ENCODE measurements at places on chromosomes 2 and 18. TPM values are rescaled to one million over a fixed set of nuclear protein-coding genes. Genes with fewer than 3 reads are reported as not detected.
A peak's percentile ranks its signal among the peaks of the same experiment; 100 is the strongest.

The MARCHF4 gene
- total RNA-seq = not detected

The LAMA1 gene
- not detected for total RNA-seq

The RALB gene
- 65.0 TPM for total RNA-seq

The GREB1 gene
- 0.23 TPM for total RNA-seq

The DSG1 gene
- total RNA-seq = not detected

The BBS5 gene
- 3.2 TPM for total RNA-seq

The STPG4 gene
- total RNA-seq = not detected

The TPO gene
- total RNA-seq = not detected

The KRTCAP3 gene
- total RNA-seq = 7.5 TPM

The PRSS56 gene
- not detected for total RNA-seq

The RAB6D gene
- total RNA-seq = 0.07 TPM

The PDE11A gene
- not detected for total RNA-seq

The PSMA8 gene
- 1.2 TPM for total RNA-seq

The CFAP65 gene
- not detected for total RNA-seq

- H3K36me3 ChIP-seq = no peaks in the 10 kb centered on the region
- no peak for DNase-seq
- peaks cover 19% of the 10 kb centered on the region for H3K27me3 ChIP-seq
- no peak overlapping the region for H3K4me3 ChIP-seq
- H3K27ac ChIP-seq = no peak overlapping the region
Measured at GRCh38 chr2:33503002-33503401, 26.6 kb downstream of the RASGRP3 start.

- H3K4me1 ChIP-seq = peaks cover 28% of the 10 kb centered on the region
- no peaks in the 10 kb centered on the region for H3K36me3 ChIP-seq
- H3K27me3 ChIP-seq = peaks cover 3% of the 10 kb centered on the region
- no peak overlapping the region for H3K27ac ChIP-seq
- no peak for DNase-seq
- no peak overlapping the region for H3K4me3 ChIP-seq
Measured at GRCh38 chr2:16750175-16750924, 84.7 kb upstream of the CYRIA start.

DNA sequence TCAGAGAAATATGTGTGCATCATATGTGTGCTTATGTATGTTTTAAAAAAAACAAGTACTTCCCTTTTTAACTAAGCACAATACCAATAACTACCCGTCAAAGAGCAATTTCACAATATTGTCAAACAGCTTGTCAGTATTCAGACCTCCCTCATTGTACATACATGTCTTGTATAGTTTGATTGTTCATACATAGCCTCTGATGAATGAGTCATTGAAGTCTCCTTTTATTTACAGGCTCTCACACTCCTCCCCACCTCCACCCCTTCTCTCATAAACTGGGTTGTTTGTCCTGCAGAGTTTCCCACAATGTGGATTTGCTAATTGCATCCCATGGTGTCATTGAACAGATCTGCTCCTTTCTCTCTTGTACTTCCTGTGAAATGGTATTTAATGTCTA is 132.8 kb upstream of the L3MBTL4 start:
- no peak for DNase-seq
- no peaks in the 10 kb centered on the region for H3K27me3 ChIP-seq
- no peaks in the 10 kb centered on the region for H3K4me1 ChIP-seq
- H3K27ac ChIP-seq = no peak overlapping the region
- no peak overlapping the region for H3K4me3 ChIP-seq
- no peaks in the 10 kb centered on the region for H3K36me3 ChIP-seq

DNA sequence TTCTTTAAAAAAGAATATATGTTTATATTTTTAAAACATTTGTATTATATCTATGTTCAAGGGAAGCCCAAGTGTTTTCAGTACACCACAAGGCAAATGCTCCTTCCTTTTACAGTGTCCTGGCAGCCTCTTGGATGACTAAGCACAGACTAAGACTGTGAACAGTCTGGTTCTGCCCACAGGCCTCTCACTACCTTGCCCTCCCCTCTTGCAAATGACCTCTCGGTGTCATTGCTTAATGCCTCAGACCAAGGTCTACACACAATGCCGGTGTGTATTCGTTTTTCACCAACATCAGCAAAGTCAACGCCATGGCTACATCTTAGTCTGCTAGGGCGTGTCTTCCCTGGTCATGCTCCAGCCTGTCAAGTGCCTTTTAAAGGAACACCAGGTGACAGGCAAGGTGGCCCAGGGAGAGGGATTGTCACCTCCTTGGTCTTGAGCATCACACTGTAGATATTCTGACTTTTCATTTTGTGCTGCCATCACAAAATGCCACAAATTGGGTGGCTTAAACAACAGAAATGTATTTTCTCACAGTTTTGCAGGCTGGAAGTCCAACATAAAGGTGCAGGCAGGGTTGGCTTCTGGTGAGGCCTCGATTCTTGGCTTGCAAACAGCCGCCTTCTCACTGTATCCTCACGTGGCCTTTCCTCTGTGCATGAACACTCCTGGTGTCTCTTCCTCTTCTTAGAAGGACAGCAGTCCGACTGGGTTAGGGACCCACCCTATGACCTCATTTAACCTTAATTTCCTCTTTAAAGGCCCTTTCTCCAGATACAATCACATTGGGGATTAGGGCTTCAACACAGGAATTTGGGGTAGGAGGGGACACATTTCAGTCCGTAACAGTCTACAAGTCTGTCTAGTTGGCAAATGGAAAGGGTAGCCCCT is 266.5 kb downstream of the KLHL29 start:
- no peaks in the 10 kb centered on the region for H3K4me1 ChIP-seq
- no peak overlapping the region for H3K27ac ChIP-seq
- no peak overlapping the region for H3K4me3 ChIP-seq
- H3K27me3 ChIP-seq = no peaks in the 10 kb centered on the region

GRCh38 chr18:70554854-70555445 is 266.1 kb downstream of the SOCS6 start:
- no peaks in the 10 kb centered on the region for H3K27me3 ChIP-seq
- DNase-seq = no peak
- H3K36me3 ChIP-seq = no peaks in the 10 kb centered on the region
- H3K4me1 ChIP-seq = no peaks in the 10 kb centered on the region

- no peak overlapping the region for H3K4me3 ChIP-seq
- H3K27me3 ChIP-seq = peaks cover 28% of the 10 kb centered on the region
- no peak for DNase-seq
Measured at GRCh38 chr2:128477026-128477820, 158.6 kb upstream of the HS6ST1 start.

DNA sequence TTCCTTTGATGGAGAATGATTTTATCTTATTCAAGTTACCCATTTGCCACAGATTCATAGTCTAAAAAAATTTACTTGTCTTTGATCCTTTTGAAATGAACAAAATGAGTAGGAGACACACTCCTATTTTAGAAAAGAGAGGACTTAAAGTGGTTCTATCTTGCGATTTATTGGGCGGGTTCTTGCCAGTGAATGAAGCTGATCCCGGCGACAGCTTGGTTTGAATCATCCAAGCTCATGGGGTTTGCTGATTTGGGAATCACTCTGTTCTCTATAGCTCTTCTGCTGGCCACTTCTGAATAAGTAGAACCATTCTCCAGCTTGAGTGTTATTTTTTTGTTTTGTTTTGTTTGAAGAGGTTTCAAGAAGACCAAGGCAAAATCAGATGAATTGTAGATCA is 25.5 kb upstream of the PPP1CB start:
- no peak overlapping the region for H3K27ac ChIP-seq
- H3K27me3 ChIP-seq = no peaks in the 10 kb centered on the region
- no peak for DNase-seq
- H3K36me3 ChIP-seq = no peaks in the 10 kb centered on the region
- H3K4me3 ChIP-seq = no peak overlapping the region

DNA sequence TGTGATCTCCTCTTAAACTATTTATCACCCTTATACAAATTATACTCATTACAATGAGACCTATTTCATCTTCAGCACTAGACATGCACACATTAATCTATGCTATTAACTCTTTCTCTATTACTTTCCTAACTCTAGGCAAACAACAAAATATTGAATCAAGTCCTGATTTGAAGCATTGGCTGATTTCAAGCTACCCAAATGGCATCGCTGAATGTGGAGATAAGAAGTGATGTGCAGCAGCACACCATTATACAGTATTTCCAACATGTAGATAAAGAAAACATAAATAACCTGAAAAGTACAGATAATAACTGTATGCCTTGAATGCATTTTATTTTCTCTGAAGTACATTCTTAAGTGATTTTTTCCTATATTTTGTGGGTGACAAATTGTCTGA is 268.6 kb upstream of the GULP1 start:
- no peak for DNase-seq
- no peak overlapping the region for H3K4me3 ChIP-seq
- no peaks in the 10 kb centered on the region for H3K36me3 ChIP-seq

- no peak overlapping the region for H3K4me3 ChIP-seq
- DNase-seq = no peak
- no peak overlapping the region for H3K27ac ChIP-seq
- no peaks in the 10 kb centered on the region for H3K27me3 ChIP-seq
Measured at GRCh38 chr2:115549611-115550130, 1107.2 kb downstream of the DPP10 start.

DNA sequence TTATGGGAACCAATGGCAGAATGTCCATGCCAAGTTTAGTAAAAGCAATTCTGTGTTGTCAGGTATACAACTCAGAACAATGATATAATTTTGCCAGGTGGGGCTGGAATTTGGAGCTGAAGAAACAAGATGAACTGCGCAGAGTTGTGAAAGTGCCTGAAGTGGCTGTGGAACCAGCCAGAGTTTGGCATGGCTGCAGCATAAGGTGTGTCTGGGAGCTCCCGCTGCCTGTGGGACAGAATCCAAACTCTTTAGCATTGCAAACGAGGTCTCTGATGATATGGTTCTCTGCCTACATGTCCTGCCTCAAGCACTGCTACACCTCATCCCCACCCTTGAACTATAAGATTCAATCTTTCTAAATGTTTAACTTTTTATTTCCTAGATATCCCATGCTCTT is 909.7 kb downstream of the EPHA4 start:
- no peaks in the 10 kb centered on the region for H3K36me3 ChIP-seq
- H3K4me3 ChIP-seq = no peak overlapping the region
- no peak for DNase-seq

- peaks cover 1% of the 10 kb centered on the region for H3K4me1 ChIP-seq
- H3K27ac ChIP-seq = no peak overlapping the region
- H3K4me3 ChIP-seq = no peak overlapping the region
- no peak for DNase-seq
Measured at GRCh38 chr2:85179541-85179940, 46.3 kb downstream of the TCF7L1 start.

- H3K27ac ChIP-seq = no peak overlapping the region
- no peak for DNase-seq
- no peaks in the 10 kb centered on the region for H3K4me1 ChIP-seq
- H3K27me3 ChIP-seq = no peaks in the 10 kb centered on the region
- no peak overlapping the region for H3K4me3 ChIP-seq
Measured at GRCh38 chr2:21277068-21278056, 153.6 kb downstream of the TDRD15 start.

GRCh38 chr2:31227711-31228125 is 6.2 kb upstream of the EHD3 start:
- DNase-seq = no peak
- H3K36me3 ChIP-seq = no peaks in the 10 kb centered on the region
- no peak overlapping the region for H3K27ac ChIP-seq

GRCh38 chr2:23131066-23131575 is 253.9 kb upstream of the KLHL29 start:
- H3K27ac ChIP-seq = no peak overlapping the region
- no peaks in the 10 kb centered on the region for H3K36me3 ChIP-seq
- DNase-seq = no peak
- no peaks in the 10 kb centered on the region for H3K27me3 ChIP-seq
- H3K4me1 ChIP-seq = no peaks in the 10 kb centered on the region
- no peak overlapping the region for H3K4me3 ChIP-seq

DNA sequence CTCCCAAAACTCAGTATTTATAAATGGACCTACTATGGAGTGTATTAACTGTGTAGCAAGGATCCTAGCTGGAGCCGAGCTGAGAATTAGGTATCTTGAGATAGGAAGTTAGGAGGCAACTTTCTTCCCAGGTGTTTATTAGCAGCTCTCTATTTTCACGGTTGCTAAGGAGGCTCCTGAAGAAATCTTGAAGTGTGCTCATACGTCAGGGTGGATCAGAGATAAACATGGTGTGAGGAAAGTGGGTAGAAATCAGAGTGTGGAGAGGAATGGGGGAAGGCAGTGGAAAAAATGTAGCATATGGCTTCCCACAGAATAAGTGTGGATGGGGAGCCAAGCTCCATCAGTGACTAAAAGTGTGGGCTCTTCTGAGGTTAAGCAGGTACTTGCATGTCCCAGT is 104.3 kb downstream of the ABCA12 start:
- H3K36me3 ChIP-seq = no peaks in the 10 kb centered on the region
- no peak overlapping the region for H3K4me3 ChIP-seq

GRCh38 chr2:68908392-68908970 is 37.3 kb upstream of the BMP10 start:
- H3K36me3 ChIP-seq = peaks cover 10% of the 10 kb centered on the region
- H3K27ac ChIP-seq = peak overlapping the region; percentile 79
- peak overlapping the region; percentile 1 for H3K4me3 ChIP-seq
- H3K4me1 ChIP-seq = peaks cover 32% of the 10 kb centered on the region
- peaks cover 3% of the 10 kb centered on the region for H3K27me3 ChIP-seq

GRCh38 chr2:72920318-72921087 is 3.2 kb downstream of the EMX1 start:
- H3K36me3 ChIP-seq = no peaks in the 10 kb centered on the region
- DNase-seq = no peak
- no peak overlapping the region for H3K27ac ChIP-seq

- peaks cover 49% of the 10 kb centered on the region for H3K36me3 ChIP-seq
- peaks cover 6% of the 10 kb centered on the region for H3K4me1 ChIP-seq
- no peaks in the 10 kb centered on the region for H3K27me3 ChIP-seq
- no peak for DNase-seq
Measured at GRCh38 chr2:241226723-241227572, 38.5 kb downstream of the ANO7 start.

GRCh38 chr18:9951022-9951859 is 37.4 kb downstream of the VAPA start:
- no peak overlapping the region for H3K4me3 ChIP-seq
- H3K27ac ChIP-seq = no peak overlapping the region
- no peak for DNase-seq
- H3K27me3 ChIP-seq = no peaks in the 10 kb centered on the region

- no peak overlapping the region for H3K27ac ChIP-seq
- DNase-seq = no peak
- no peaks in the 10 kb centered on the region for H3K36me3 ChIP-seq
- no peaks in the 10 kb centered on the region for H3K27me3 ChIP-seq
- H3K4me3 ChIP-seq = no peak overlapping the region
- peaks cover 21% of the 10 kb centered on the region for H3K4me1 ChIP-seq
Measured at GRCh38 chr2:8003462-8004075, 678.3 kb upstream of the ID2 start.

Measured in activated T-helper 2 cell treated with anti-CD3 and anti-CD28 coated beads, Interferon-gamma antibody, Interleukin-2, Interleukin-4, amounts not matched to agents 10 μg/mL and 5 μg/mL and 100 μg/mL, durations not matched to agents 14 hours and 24 hours and 36 hours (primary cell).